ENCODE measurements at places on chromosomes 12 and 14.
A peak's percentile ranks its signal among the peaks of the same experiment; 100 is the strongest.

- H3K27ac ChIP-seq, result no peak overlapping the region
- H3K27me3 ChIP-seq, result no peaks in the 10 kb centered on the region
- peak; percentile 11 for DNase-seq
- H3K36me3 ChIP-seq, result no peaks in the 10 kb centered on the region
- no peak overlapping the region for H3K4me3 ChIP-seq
These were observed 44.7 kb downstream of the ABCD2 start for GRCh38 chr12:39574785-39575497.

GRCh38 chr12:91413581-91414546 lies 231.2 kb upstream of the DCN start:
- H3K4me1 ChIP-seq, result no peaks in the 10 kb centered on the region
- no peaks in the 10 kb centered on the region for H3K36me3 ChIP-seq
- no peaks in the 10 kb centered on the region for H3K27me3 ChIP-seq
- no peak overlapping the region for H3K27ac ChIP-seq

DNA sequence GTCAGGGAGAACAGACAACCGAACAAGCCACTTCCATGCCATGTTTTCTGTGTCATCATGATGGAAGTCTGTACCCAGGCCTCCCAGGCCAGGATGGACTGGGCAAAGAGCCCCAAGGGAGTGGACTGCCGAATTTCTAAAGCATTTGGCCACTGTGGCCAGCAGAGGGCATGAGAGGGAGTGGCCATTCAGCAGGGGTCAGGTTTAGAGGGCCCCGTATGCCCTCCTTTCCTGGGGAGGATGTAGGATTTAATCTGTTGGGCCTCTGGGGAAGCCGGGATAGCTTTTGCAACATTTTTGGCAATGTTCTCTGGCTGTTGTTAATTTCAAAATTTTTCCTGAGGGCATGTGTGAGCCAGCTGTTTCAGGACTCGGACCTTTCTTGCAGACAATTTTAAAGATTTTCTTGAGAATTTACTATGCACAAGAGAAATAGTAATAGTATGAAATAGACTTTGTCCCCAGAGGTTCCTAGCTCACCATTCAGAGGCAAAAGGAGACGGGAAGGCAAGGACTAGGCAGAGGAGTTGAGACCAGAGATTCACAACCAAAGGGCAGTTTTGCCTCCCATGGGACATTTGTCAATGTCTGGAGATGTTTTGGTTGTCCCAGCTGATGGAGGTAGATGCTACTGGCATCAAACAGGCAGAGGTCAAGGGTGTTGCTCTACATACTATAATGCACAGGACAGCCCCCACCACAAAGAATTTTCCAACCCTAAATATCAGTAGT lies 18.0 kb downstream of the ACACB start:
- no peaks in the 10 kb centered on the region for H3K4me1 ChIP-seq
- no peak overlapping the region for H3K27ac ChIP-seq
- no peak overlapping the region for H3K4me3 ChIP-seq
- peaks cover 2% of the 10 kb centered on the region for H3K27me3 ChIP-seq

- H3K4me1 ChIP-seq, result peaks cover 1% of the 10 kb centered on the region
- no peak for DNase-seq
- H3K27ac ChIP-seq, result no peak overlapping the region
These were observed 68.5 kb downstream of the FBXO34 start for GRCh38 chr14:55339770-55340169.

- H3K4me1 ChIP-seq, result peaks cover under 1% of the 10 kb centered on the region
- H3K36me3 ChIP-seq, result no peaks in the 10 kb centered on the region
- no peak overlapping the region for H3K27ac ChIP-seq
These were observed 35.3 kb downstream of the PROX2 start for GRCh38 chr14:74840603-74841030.
